ENCODE measurements at places on chromosomes 4 and X.
A peak's percentile ranks its signal among the peaks of the same experiment; 100 is the strongest.

DNA sequence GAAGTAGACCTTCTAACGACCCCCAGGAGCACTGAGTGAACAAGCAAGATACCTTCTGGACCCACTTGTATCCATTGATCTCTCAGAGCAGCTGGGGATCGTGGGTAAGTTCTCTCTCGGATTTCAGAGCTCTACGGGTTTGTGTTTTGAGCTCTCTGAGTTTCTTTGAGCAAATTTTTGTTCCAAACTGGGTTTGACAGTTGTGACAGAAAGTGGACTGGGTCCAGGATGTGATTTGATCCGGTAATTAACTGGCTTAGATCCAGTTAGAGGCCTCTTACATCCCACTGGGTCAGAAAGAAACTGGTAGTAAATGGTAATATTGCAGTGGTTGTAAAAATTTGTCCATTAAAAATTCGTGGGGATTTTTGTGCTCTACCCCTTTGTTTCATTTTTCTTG is 459.2 kb downstream of the INPP4B start:
- DNase-seq: no peak

- DNase-seq: no peak
Observed at GRCh38 chr4:169716677-169717076, 41.1 kb downstream of the HPF1 start.

GRCh38 chr4:66949419-66949818 is 595.9 kb downstream of the CENPC start:
- no peak for DNase-seq

- no peak for DNase-seq
Observed at GRCh38 chrX:1213971-1214370, 1.5 kb upstream of the CRLF2 start.

DNA sequence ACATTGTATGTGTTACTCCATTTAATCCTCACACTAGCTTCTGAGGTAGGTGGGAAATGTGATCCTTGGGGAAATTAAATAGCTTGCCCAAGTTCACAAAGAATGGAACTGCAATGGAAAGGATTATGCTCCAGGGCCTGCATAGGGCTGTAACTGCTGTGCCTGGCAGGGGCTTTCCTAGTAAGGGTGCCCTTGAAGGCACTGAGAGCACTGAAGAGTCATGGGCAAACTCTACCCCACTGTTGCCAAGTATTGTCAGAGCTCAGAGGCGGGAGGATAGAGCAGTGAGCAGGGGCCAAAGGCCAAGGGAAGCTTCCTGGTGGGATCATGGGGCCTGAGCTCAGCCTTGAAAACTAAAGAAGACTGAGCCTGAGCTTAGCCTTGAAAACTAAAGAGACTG is 133.0 kb upstream of the NALF2 start:
- no peak for DNase-seq

DNA sequence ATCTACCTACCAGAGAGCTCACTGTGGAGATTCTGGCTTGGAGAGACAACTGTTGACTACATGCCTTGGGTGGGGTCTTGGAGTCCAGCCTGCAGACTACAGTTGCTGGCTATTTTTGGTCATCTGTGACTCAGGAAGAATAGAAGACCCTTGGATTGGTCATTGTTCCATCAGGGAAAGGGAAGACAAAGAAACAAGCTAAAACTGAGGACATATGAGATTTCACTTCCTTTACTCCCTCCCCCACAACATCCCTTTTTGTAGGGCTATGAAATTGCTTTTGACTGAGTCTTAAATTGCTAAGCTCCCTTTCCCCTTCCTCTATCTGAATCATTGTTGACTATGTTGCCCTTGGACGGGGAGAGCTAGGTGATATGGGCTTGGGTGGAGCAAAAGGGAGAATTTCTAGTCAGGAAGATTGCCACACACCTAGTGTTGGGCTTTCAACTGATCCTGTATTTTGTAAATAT is 11.7 kb downstream of the MSN start:
- no peak for DNase-seq

GRCh38 chrX:40573763-40574162 is 7.0 kb upstream of the ATP6AP2 start:
- peak; percentile 39 for DNase-seq

DNA sequence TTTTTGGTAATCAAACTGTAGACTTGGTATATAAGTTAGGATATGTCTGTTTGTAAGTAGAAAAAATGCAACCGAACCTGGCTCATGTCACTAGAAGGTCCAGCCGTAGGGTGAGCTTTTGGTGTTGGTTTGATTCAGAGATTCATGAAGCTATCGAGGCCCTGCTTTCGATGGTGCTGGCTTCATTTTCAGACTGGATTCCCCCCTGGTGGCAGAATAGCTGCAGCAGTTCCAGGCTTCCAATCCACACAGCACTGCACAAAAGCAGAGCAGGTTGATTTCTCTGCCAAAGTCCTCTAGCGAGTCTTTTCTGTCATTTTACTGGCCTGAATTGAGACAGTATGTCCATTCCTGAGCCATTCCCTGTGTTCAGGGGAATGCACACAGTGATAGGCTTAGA is 33.1 kb downstream of the PDK3 start:
- peak; percentile 10 for DNase-seq

DNA sequence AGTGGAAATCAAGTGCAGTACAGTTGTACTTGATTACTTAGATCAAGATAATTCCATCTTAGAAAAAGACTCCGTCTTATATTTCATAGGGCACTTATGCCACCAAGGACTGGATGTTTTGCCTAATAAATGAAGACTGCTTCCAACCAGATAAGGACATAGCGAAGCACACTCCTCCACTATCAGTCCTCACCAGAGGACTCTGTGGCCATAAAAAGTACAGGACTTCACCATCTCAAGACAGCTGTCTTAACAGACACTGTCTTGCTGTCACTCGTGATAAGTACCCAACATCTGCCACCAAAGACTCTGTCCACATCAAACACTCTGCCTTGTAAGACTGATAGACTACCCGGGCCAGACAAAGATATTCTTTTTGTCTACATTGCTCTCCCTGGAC is 352.0 kb downstream of the TRAM1L1 start:
- DNase-seq: no peak

- peak; percentile 23 for DNase-seq
Observed at GRCh38 chrX:115592997-115593734, 32.2 kb downstream of the PLS3 start.

DNA sequence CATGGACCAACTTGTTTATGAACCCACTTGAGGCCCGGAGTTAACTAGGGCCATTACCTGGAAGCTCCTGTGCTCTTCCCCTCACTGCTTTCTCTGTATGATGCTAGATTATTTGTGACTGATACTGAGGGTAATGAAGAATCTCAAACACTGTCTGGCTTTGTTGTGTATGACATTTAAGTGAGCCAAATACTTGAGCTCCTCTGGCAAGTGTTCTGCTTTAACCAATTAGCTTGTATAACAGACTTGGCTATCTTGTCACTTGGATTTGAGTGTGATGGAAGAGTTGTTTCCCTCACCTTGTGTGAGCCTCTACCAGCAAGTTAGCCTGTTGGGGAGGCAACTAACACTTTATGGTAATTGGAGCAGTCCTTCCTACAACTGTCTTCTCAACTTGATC is 42.7 kb downstream of the CCNG2 start:
- DNase-seq: no peak

GRCh38 chr4:124417371-124417770 is 295.2 kb downstream of the ANKRD50 start:
- no peak for DNase-seq

- no peak for DNase-seq
Observed at GRCh38 chr4:112111306-112111705, 33.9 kb upstream of the FAM241A start.

GRCh38 chr4:106530821-106531220 is 162.2 kb upstream of the GIMD1 start:
- no peak for DNase-seq

DNA sequence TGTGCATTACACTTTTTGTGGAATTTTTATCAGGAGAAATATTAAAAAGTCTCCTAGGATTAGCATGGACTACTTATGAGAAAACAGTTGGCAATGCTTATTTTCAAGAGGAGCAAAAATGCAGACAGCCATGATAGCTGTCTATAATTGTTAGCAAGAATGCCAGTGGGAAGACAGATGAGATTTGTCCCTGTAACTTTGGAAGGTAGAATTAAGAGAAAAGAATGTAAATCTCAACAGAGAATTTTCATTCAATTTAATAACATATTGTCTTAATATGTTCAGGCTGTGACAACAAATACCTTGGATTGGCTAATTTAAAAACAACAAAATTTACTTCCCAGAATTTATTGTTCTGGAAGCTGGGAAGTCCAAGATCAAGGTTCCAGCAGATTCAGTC is 349.2 kb downstream of the IQCM start:
- no peak for DNase-seq

- no peak for DNase-seq
Observed at GRCh38 chr4:65019775-65020174, 610.5 kb upstream of the TECRL start.

DNA sequence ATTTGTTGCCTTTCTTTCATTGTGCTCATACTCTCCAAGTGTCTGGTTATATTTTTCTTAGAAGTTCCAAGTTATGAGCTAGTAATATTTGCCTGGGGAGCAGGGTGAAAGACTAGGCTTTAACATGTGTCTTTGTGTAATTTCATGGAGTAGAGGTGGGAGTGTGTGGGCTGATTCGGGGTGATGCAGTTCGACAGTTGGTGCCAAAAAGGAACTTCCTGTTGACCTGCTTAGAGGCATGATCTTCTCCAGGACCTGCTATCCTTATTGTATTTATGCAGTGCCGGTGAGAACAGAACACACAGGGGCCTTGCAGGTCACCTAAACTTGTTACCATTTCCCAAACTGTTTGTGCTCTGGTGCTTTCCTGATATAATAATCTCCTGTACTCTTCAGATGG is 21.2 kb downstream of the USP53 start:
- DNase-seq: no peak

DNA sequence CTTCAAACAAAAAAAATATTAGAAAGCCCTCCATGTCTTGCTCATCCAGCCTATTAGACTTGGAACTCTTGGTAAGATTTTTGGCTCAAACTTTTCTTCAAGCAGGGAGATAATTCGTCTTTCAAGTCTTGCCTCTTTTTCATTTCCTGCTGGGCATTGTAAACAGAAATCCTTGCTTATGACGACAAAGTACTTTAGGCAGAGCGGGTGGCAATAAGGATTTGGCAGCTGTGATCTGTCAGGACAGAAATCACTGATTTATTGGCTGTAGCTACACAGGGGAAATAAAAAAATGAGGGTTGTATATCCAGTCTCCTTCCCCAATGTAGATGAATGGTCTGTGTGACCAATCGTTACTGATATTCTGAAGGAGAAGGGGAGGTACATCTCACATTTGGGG is 121.6 kb downstream of the SLC4A4 start:
- no peak for DNase-seq
